Fibroblast of the conjunctiva (primary cell): ENCODE measurements at places on chromosomes 7 and 10.

DNA sequence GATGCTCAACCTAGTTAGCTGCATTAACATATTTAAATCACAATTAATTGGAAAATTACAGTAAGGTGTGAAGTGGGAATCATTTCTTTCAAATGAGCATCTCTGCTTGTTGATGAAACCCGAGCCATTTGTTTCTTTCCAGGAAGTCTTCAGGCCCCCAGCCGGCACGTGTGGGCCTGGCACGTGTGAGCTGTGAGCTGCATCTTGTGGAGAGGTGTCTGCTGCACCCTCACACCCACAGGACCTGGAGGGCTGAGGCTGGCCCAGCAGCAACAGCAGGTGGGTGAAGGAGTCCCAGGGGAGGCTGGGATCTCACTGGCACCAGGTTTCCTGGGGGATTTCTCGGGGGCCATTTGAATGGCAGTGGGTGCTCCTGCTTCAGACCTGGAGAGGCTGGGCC, 372.5 kb upstream of the MKI67 start:
- no peak for DNase-seq

DNA sequence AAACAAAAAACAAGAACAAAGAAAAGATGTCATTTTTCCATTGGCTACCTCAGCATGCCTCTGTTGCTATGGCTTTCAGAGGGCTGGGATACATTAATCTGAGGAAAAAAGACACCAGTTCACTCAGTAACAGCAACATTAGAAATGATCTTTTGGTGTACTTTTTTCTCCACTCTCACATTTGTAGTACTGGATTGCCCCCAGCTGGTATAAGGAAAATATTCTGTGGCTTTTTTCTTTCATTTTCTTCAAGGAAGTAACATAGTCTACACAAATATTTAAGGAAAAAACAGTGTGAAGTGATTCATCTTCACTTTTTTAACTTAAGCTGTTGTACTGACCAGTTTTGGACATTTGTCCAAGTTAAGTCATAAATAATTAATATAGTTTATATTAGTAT, 482.3 kb downstream of the SORCS1 start:
- DNase-seq = no peak

GRCh38 chr7:96989241-96989858, 16.0 kb upstream of the DLX6 start:
- DNase-seq = no peak

DNA sequence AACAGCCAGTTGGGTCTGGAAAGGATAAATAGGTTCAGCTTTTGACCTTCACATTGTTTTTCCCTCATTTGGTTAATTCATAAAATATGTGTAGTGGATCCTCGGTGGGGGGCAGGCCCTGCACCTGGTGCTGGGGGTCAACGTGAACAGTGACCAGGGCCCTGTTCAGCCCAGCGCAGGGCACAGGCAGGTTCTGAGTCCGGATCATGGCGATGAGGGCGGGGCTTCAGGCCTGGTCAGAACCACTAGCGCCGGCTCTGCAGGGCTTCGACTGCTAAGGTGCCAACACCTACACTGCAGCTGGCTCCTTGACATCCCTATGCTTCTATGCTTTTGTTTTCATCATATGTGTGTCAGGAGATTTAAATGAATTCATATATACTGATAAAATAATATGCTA, 177.7 kb downstream of the CXCL12 start:
- DNase-seq = no peak

- DNase-seq = no peak
These were observed 144.7 kb downstream of the SPAG6 start for GRCh38 chr10:22489975-22490374.

DNA sequence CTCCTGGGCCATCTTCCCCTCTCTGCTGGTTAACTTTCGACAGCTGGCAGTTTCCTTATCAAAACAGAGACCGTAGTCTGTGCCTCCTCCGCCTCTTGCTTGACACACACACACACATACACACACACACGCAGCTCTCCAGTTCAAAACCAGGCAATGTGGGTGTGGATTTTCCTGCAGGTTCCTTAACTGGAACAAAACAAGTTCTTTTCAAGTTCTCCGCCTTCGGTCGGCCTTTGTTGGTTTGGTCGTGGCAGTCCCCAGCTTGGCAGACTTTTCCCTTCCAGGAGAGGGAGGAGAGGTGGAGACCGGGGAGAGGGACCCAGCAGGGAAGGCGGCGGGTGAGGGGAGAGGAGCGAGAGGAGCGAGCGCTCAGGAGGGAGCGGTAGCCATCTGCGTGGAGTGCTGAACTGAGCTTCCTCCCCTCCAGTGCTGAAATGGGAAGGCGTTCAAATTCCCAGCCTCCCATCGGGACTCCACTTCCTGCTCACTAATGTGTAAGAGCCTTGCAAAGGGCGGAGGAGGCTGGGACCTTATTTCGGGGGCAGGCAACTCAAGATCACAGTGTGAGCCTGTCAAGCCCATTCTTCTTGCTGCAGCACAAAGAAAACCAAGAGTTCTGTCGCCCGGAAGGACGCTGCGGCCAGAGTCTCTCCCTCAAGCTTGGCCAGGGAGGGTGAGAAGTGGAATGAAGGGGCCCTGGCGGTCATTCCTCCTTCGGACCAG, 120.6 kb downstream of the PRPF18 start:
- DNase-seq = peak; percentile 70

DNA sequence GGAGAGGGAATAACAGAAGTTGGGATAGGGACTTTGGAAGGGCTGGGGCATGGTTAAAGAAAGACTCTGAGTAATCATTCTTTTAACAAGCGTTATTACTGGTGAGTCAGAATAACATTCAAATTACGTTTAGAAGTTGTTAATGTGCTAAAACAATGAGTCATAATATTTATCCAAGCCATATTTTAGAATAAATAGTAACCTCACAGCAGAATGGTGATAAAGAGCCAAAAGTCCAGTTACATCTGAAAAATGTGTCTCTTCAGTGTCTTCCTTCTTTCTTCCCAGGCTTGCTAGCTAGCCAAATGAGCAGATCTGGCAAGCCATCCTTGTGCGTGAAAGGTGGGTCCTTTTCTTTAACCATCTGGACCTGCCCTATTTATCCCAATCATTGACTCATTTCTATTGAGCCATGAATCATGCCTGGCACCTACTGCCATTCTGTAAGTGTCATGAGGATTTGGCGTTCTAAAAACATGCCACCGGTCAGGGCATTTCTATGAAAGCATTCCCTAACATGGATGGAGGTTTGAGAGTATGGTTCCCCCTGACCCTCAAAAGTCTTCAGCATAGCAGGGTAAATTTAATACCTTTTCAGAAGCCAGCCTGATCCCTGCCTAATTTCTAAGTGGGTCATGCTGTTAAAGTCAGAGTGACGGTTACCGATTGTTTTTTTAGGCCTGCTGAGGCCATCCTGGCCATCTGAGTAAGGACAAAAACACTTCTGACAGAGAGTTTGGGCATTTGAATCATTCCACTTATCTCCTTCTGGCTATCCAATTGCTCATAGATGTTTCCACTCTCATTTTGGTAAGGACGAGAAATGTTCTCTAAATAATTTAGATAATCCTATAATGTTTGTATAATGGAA, 26.9 kb downstream of the MYPN start:
- DNase-seq = peak; percentile 42

- no peak for DNase-seq
These were observed 171.2 kb upstream of the TNRC18 start for GRCh38 chr7:5594616-5595544.

DNA sequence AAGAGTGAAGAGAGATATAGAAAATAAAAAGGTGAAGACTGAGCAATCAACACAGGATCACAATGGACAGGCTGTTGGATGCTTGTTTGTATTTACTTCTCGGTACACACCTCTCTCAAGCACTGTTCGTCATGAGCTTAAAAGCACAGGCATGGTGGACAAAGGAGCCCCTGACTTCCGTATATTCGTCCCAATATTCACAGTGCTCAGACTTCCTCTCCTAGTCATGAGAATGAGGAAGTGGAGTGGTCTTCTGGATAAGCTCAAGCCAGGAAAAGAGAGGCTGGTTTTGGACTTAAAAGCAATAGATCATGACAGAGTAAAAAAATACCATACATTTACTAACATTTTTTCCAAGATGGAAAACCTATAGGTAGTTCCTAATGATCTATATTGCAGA, 172.5 kb downstream of the SORCS1 start:
- DNase-seq = no peak

DNA sequence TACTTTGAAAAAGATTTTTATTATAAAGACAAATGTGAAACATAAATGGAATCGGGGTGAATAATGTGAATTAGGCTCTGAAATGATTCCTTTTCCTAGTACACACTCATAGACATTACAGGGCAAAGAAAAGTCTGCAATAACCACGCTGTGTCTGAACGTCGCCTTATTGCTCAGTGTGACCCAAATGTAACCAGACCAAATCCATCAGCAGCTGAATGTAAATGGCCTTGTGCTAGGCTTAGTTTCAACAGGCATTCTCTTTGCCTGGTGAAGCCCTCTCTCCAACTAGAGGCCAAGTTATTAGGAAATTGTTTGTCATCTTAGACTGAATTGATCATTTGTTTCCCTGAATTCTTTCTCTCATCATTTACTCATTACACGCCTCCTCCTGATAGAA, 225.5 kb downstream of the CHCHD3 start:
- no peak for DNase-seq

- DNase-seq = no peak
These were observed 899.1 kb upstream of the AUTS2 start for GRCh38 chr7:68699090-68699711.

DNA sequence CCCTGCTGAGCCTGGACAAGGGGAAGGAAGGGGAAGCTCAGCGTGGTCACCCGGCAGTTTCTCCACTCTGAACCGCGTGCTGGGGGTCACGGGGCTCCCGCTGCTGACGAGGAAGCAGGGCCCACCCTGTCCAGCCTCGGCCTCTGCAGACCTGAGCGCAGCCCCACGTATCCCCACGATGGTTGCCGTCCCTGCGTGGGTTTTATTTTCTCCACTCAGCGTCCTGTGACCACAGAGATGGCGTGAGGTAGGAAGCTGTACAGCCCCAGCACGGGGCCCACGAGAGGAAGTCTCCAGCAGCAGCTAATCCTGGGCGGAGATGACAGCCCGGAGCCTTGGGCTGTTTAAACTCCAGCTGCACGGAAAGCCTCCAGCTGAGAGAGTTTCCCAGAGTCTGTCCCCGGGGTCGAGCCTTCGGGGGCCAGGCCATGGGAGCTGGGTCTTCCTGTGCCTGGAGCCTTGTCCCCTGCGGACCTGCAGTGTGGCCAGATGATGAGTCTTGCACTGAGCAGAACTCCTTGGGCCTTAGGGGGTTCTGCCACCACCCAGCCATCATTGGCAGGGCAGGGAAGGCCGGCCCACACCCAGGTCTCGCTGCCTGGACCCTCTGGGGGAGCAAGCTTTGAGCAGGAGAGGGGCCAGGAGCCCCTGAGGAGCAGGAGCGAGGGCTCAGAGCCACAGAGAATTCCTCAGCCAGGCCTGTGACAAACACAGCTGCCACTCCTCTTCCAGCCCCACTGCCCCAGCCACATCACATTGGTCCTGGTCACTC, 72.8 kb upstream of the FAM20C start:
- DNase-seq = no peak

DNA sequence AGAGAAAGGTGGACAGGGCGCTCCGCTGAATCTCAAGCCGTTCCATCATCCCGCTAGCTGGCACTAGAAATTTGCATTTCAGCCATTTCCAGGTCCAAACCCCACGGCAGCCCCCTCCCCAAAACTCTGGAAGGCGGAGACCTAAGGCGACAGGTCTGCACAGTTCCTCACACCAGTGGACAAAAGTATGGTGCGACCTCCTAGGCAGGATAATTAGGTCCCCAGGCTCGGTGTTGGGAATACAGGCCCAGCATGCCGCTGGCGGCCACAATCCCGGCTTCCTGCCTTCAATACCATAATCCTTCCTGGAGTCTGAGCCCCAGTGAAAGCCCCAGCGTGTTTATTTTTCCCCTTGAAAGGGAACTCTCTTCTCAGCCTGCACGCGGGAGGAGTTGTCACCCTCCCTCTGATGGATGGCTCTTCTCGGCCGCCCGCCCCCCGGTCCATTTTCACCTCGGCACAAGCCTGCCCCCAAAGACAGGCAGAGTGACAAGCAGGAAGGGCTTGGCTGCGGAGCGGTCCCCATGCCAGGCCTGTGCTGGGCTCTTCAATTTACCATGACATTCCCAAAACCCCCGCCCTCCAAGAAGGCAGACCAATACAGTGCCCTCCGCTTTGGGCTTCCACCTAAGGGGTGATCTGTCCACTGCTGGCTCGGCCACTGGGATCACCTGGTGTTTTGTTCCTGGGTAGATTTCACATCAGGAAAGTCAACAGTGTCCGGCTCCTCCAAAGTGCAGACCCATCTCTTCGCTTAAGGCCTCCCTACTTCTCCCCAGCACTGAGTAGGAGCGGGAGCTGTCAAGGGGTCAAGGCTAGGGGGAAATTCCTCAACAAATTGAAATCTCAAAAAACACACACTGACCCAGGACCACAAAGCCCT, 2.2 kb downstream of the FGFR2 start:
- DNase-seq = no peak

- DNase-seq = no peak
These were observed 76.0 kb downstream of the GRK5 start for GRCh38 chr10:119283387-119283786.

GRCh38 chr7:66250711-66251110, 45.6 kb downstream of the TPST1 start:
- DNase-seq = no peak

DNA sequence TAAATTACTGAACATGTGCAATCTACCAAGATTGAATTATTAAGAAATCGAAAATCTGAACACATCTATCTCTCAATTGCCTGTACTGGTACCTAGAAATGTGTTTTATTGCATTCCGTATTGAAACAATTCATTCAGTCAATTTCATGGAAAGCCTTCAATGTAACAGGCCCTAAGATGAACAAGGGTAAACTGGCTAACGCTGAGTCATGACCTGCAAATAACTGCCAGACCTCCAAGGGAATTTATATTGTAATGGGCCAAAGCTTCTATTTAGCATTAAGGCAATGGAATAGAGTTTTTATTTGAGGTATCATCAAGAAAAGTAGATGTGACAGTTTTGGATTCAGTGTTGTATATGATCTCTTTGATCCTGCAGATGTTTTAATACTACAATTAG, 49.9 kb upstream of the CD36 start:
- DNase-seq = peak; percentile 10

DNA sequence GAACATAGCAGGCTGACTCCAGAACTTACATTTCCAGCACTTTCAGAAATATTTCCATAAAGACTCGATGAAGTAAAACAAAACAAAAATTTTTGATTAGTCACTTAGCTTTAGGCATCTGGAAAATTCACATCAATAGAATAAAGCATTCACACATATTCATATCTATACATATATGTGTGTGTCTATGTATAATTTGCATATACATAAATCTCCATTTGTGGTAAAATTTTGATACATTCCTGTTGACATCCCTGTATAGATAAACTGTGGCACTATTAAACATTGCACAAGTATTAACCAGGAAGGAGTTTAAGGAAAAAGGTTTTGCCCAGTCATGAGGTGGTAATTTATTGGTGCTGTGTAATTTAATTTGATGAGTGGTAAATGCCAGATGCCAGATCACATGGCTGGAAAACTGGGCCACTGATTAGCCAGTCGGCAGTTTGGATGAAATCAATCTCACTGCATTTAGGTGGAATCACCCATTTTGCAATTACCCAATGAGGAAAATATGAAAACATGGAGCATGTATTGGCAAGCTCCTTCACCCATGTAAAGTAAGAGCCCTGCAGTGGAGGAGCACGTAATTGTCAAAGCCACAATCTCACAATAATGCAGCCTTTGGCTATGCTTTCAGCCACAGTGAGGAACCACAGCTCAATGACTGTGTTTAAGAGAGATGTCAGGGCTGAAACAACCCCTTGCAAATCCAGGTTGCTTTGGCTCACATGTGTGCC, 294.6 kb downstream of the RNLS start:
- no peak for DNase-seq
